ENCODE measurements at places on chromosomes 4 and X.

DNA sequence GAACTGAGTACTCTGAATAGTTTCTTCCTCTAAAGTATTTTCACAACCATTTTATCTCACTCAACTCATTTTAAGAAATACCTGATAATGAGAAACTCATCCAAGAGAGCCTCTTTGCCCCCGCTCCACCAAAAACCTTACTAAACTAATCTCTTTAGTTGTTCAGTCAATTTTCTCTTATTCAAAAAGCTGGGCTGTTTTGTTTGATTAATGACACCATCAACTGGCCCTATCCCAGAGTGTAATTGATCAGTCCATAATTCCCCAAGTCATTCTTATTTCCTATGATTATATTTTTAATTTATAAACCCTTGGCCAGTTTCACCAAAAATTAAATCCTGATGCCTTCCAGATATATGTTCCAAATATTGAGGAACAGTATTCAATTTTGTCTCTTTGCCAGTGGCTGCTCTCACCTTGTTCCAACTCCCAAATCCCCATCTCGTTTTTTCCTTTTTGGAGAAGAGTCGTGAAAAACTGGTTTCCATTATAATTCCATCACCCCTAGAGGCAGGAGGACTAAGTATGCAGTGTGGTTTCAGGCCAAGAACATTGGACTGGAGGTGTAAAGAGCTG is 10.4 kb downstream of the LIMCH1 start:
- no peak for DNase-seq

DNA sequence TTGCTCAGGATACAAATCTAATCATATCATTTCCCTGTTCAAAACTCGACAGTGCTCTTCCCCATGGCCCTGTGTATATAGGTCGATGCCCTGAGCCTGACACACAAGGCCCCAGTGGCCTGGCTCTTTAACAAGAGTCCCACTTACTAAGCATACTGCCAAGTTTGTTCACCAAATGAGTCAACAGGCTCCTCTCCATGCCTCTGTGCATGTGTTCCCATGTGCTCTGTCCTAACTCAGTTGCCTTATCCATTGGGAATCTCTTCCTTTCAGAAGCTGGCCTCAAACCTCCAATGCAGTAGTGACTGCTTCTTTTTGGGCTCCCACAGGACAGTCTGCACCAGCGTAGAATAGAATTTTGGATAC is 18.9 kb upstream of the CXCR3 start:
- DNase-seq: no peak

DNA sequence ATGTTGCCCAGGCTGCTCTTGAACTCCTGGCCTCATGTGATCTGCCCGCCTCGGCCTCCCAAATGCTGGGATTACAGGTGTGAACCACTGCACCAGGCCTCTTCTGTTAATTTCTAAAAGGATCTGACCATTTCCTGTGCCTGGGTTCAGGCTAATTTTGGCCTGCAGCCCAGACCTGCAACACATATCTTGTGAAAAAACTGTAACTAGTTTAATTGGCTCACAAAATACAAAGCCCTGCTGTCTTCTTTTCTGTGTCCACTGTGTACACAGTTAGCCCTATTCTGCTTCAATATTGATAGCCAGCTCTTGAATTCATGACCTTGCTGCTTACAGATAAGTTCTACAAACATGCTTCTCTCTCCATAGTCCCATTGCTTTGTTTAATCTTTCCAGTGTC is 753.5 kb downstream of the PDHA2 start:
- DNase-seq: no peak

DNA sequence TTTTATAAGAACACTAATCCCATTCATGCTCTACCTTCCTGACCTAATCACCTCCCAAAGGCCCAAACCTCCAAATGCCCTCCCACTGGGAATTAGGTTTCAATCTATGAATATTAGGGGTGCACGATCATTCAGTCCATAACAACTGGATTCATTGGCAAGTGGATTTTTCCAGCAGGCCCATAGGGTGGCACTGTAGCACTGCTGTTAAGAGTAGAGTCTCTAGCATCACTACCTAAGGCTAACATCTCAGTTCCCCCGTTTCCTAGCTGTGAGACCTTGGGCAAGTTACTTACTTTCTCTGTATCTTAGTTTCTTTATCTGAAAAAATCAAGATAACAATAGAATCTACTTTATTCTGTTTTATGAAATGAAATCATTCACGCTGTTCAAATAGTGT is 315.8 kb downstream of the STIM2 start:
- no peak for DNase-seq

DNA sequence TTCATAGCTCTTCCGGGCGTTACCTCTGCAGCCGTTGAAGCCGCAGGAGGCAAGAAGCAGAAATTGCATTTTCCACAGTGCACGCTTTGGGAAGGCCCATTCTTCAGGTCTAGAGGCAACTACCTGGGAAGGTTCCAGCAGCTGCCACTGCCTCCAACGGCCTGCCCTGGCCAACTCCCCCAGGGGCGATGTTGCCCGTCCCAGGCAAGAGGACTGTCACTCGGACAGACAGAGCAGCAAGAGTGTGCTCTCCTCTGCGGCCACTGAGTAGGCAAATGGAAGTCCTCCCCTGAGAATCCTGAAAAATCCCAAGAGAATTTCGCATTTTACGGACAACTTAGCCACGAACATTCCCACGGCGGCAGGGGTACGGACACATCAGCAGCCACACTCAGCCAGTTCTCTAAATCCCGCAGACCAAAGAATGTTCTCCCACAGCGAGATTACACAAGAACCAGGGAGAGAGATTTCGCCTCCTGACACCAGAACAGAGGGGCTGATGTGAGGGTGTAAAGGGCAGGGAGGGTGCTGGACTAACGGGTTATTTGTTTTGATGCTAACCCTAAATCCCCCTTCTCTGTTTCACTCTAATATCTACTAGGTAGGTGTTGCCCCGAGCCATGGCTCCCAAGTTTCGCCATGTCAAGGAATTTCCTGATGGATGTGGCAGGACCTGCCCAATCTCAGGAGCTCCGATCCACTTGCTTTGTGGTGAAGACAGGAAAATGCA is 63.8 kb downstream of the SEPSECS start:
- no peak for DNase-seq

DNA sequence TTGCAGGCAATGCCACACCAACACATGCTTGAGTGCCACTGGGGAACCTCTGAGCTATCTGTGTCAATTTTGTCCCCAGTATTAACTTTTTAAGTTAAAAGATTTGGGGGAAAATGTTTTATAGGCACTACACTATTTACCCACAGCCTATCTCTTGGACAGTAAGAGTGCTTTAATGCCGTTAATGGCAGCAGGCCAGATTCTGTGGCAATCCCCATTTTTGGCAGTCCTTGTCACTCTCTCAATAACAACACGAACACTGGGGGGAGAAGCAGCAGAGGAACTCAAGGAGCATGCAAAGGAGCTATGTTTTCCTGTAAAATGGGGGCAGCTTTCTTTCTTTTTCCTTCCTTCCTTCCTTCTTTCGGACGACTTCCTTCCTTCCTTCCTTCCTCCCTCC is 168.6 kb downstream of the NSUN7 start:
- no peak for DNase-seq

DNA sequence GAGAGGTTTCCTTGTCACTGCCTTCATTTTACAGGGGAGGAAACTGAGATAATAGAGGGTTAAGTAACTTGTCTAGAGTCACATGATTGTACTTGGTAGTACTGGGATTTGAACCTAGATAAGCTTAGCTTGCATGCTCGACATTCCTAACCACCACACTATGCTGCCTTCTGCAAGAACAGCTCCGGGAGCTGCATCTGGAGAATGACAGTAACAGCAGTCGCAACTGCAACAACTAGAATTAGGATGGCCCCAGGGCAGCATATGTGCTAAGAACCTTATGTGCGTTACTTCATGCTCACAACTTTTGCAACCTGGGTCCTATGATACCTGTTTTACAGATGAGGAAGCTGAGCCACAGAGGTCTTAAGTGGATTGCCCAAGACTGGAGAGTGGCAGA is 89.5 kb upstream of the LCORL start:
- DNase-seq: no peak

DNA sequence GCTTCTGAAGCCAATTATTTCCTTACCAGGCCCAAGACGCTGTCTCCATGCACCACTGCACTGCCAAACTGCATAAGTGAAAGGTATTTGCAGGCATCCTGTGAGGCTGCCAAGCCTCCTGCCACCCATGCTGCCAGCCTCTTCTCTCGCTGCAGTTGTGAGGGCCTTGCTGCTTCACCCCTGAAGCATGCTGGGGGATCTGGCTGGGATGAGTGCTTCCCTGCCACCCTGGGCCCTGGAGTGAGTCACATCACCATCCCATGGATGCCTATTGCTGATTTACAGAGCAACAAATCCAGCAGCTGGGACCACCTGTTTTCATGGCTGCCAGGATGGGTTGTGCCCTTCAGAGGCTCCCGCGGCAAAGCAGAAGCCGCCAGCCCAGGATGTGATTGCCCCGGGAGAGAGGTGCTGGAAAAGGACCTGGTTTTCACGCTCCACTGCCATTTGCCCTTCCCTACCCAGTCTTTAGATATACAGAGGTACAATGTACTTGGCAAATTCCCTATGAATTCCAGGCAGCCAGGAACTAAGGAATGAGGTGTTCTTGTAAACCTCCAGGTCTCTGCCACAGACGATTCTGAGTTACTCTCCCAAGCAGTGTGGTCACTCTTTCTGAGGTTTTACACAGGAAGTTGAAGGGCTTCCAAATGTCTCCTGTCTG is 41.5 kb upstream of the PTCHD1 start:
- DNase-seq: no peak

GRCh38 chrX:13452283-13452682 is 117.1 kb upstream of the EGFL6 start:
- no peak for DNase-seq

- peak; percentile 4 for DNase-seq
Measured at GRCh38 chr4:87973283-87974169, 2.0 kb upstream of the SPP1 start.

GRCh38 chr4:98994474-98995182 is 893 bp upstream of the METAP1 start:
- peak; percentile 3 for DNase-seq

GRCh38 chr4:107658400-107659336 is 61.4 kb downstream of the PAPSS1 start:
- DNase-seq: no peak

GRCh38 chr4:84389406-84389805 is 109.7 kb downstream of the NKX6-1 start:
- no peak for DNase-seq

DNA sequence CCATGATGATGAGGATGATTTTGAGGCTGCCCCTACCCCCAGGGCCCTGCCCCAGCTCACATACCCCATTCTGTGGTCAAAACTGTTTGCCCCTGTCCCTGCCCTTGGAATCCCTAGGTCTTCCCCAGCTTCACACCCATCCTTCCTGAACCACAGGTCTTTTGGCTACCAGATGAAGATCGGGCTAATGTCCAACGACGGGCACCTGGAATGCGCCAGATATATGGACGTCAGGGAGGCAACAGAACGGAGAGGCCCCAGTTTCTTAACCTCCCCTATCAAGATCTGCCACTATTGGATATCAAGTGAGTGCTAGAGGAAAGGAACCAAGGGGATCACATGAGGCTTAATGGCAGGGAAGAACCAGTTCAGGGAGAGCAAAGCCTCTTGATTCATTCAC is 6.6 kb downstream of the GDPD2 start:
- no peak for DNase-seq

GRCh38 chr4:102759831-102760644 is 730 bp downstream of the MANBA start:
- no peak for DNase-seq

GRCh38 chr4:174993916-174994315 is 75.8 kb downstream of the ADAM29 start:
- DNase-seq: no peak

- DNase-seq: no peak
Measured at GRCh38 chr4:151439320-151439719, 30.3 kb downstream of the FHIP1A start.

- no peak for DNase-seq
Measured at GRCh38 chr4:135123632-135124031, 922.0 kb upstream of the PABPC4L start.

GRCh38 chrX:578531-578930 is 52.1 kb upstream of the SHOX start:
- no peak for DNase-seq

- no peak for DNase-seq
Measured at GRCh38 chrX:53684415-53685192, 1.9 kb downstream of the HUWE1 start.

DNA sequence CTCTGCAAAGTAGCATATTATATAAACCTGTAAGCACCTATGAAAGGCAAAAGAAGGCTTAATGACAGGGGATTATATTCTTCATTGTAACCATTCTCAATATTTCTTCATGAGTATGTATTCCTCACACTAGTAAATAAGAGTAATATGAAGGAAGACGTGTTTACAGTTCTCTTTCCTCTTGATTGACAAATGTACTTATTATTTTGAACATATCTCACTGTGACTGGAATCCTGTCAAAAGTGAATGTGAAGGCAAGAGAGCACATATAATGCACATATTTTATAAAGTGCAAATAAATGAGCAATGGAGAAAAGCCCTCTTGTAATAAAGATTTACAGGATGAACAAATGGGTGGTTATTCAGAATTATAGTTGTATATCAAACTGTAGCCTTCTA is 19.7 kb downstream of the FAM47A start:
- DNase-seq: no peak

GRCh38 chr4:8410641-8411271 is 29.8 kb downstream of the ACOX3 start:
- DNase-seq: no peak

DNA sequence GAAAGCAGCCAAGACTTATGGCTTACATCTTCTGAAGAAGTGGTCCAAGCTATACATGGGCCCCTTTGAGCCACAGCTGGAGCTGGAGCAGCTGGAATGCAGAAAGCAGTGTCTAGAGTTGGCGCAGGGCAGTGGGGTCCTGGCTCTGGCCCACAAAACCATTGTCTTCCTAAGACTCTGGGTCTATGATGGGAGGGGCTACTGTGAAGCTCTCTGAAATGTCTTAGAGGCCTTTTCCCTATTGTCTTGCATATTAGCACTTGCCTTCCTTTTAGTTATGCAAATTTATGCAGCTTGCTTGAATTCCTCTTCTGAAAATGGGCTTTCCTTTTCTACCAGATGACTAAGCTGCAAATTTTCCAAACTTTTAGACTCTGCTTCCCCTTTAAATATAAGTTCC is 15.3 kb downstream of the NPY1R start:
- DNase-seq: no peak

DNA sequence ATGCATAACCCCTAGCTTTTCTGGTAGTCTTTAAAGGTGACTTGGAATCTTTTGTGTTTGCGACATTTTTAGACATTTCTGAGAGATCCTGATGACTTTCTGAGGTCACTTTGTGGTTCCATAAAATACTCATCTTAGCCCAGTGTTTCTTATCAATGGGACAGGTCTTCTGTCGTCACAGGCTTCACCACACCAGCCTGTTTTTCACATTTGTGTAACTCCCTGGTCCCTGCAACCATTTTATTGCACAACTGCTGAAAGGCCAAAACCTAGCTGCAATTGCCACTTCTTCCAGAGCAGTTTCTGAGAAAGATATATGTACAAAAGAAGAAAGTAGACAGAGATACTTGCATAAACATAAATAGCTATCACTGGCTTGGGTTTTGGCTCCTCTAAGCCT is 120.9 kb downstream of the IL15 start:
- DNase-seq: no peak

GRCh38 chrX:10855845-10856244 is 235.5 kb upstream of the MID1 start:
- no peak for DNase-seq

Data from central memory CD4-positive, alpha-beta T cell (primary cell).